ENCODE measurements at places on chromosomes 11 and 22.

GRCh38 chr11:66418168-66418985 is 2.5 kb upstream of the NPAS4 start:
- peak; percentile 93 for DNase-seq

DNA sequence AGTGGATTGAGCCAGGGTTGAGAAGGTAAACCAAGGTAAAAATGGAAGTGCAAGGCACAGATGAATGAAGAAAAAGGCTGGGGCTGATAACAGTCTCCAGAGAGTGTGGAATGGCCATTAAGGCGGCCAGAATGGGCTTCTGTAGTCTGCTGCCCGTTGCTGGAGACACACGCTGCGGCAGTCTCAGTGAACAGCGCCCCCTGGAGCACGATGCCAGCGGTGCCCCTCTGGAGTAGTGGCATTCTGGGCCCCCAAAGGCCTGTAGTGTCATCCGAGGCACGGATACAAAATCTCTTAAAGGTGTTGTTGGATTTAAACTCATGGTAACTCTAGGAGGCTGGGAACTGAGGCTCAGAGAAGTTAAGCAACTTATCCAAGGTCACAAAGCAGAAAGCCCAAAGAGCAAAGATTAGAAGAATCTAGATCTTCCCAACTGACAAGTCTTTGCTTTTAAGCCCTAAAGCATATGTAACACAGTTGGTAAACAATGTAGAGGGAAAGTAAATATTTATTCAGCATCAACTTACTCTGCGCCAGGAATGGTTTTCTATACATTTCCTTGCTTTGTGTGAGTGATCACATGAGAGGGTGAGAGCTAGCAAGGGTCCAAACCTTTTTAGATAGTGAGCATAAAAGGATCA is 18.2 kb downstream of the KCNJ1 start:
- DNase-seq: peak; percentile 69

- peak; percentile 36 for DNase-seq
These were observed at the start of gene MAP6 for GRCh38 chr11:75668451-75669297. Gene MAP6 (minus strand): TSS chr11:75669038. CDS start chr11:75668369, 669 bp downstream.

DNA sequence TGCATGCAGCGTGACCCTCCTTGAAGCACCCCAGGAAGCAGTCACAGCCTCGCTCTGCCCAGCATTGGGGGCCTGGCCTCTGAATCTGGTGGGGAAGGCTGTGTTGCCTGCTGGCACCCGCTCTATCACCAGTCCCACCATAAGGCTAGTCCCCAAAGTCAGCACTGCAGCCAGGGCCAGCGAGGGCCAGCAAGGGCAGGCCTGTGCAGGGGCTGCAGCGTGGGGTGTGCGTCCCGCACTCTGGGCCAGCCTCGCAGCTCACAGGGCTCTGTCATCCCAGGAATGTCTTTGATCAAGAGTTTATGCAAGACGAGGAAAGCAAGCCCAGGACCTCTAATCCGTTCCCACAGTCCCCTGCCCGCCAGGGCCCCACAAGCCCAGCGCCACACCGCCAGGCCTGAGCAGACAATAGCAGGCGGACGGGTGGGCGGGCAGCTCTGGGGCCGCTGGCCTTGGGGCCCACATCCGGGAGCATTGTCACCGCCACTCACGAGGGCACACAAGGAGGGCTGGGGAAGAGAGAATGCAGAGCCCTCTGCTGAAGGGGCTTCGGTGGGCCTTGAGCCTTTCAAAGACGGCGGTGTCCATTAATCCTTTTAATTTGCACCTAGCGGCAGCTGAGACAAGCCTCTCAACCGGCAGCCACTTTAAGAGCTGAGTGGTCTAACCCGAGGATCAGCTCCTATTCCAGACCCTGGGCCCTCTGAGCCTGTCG is 17.1 kb downstream of the LTO1 start:
- DNase-seq: no peak

DNA sequence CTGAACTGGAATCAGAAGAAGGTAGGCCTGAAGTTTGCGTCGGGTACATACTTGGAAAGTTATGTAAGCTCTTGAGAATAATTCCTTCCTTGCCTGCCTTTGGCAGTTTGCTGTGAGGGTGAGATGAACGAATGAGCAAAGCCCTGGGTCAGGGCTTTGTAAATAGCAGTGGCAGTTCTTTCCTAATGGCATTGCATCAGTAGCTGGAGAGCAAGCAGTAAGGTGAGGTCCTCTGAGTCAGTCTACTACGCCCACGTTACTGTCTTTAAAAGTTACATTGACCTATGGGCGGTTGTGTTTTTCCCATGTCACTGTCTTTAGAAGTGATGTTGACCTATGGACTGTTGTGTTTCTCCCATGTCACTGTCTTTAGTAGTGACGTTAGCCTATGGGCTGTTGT is 179.1 kb upstream of the E2F8 start:
- no peak for DNase-seq

- no peak for DNase-seq
These were observed 19.5 kb downstream of the TSKU start for GRCh38 chr11:76802621-76803020.

- DNase-seq: no peak
These were observed 72.9 kb downstream of the DKK3 start for GRCh38 chr11:11935536-11935935.

DNA sequence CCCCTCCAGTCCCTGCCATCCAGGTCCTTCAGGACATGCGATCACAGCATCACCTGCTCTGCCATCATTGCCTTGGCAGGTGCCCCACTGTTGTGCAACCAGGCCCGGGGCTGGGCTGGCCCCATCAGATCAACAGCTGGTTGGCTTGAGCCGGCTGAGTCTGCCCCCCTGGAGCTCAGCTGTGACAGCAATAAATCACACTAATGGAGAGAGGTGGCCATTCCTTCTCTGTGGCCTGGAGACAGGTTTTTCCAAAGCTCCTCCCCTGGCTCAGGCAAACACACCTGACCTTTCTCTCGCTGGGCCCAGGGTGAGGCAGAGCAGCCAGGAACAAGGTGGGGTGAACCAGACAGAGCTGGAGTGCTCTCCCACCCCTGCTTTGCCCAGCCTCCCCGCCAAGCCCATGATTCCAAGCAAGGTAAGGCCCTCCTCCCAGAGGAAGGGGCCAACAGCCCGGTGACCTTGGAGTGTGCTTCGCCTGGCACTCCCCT is 8.9 kb upstream of the FXYD2 start:
- DNase-seq: no peak

- no peak for DNase-seq
These were observed 593.6 kb downstream of the CNTN5 start for GRCh38 chr11:99614352-99614751.

DNA sequence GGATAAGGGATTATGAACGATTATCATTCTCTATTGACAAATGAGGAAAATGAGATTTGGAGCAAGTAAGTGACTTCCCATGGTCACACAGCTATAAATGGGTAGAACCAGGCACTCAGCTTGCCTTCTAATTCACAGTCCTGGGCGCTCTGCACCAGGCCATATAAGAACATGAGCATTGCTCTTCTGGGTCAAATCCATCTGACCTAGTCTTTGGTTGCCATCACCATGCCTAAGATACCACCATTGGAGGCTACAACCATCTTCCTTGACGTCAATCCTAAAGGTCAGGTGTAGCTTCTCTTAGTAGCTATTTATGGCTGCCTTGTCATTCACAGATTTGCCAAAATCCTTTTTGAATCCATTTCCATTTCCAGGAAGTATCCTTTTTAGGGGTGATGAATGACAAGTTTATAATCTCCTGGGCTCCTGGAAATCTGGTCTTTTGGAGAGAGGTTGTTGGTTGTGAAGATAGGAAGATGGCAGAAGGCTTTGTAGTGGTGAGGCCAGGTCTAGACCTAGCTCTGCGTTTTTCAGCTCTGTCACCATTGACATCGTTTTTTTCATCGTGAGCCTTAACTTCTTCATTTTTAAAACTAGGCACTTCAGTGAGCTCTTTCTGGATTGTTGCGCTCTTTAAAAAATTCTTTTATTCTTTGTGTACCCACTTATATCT is 11.1 kb downstream of the ZBTB16 start:
- DNase-seq: no peak

DNA sequence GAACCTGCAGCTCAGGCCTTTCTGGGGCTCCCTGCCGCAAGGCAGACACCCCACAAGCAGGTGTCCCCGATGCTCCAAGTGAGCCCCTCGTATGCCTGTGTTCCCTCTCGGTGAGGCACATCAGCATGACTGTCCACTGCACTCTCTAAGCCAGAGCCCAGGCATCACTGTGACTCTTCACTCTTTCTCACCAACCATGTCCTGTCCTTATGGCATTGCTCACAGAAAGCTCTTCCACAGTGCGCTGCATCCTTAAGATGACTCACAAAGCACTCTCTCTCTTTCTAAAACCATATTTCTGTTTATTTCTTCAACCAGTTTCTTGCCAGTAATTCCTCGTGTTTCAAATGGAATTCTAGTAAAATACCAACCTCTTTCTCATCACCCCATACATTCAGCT is 18.1 kb downstream of the GAB4 start:
- DNase-seq: no peak

GRCh38 chr22:42202669-42203068 is 67.8 kb downstream of the TCF20 start:
- peak; percentile 78 for DNase-seq

DNA sequence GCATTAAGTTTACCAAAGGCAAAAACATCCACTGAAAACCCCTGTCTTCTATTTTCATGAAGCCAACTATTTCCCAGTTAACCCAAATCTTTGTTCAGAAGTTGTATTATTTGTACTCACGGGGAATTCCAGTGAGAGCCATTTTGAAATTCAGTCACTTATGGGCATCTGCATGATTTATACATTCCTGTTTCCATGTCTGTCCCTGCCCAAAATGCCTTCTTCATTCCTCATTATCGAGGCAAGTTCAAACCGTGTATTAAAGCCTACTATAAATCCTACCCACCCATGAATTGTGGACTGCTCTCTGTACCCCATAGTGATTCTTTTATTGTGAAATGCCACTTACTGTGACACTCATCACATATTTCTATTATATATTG is 772.7 kb downstream of the DLG2 start:
- DNase-seq: no peak

DNA sequence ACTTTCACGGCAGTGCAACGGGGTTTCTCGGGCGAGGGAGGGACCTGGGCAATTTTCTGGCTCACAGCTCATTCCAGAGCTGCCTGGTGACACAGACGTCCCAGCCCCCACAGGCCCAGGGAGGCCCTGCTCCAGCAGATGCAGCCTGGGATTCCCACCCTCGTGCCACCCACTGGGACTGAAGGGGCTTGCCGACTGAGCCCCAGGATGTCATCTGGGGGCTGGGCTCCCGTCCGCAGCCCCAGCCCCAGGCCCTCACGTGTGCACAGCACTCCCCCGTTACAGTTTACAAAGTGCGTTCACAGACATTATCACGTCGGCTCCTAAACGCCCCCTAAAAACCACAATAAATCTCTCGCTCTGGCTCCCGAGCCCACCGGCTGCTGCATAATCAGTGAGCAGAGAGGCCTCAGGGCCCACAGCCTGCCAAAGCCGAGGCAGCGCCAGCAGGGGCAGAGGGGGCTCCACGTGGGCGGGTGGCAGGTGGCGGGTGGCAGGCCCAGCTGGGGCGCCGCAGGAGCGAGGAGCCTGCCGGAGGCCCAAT is 76.9 kb upstream of the TCF20 start:
- no peak for DNase-seq

DNA sequence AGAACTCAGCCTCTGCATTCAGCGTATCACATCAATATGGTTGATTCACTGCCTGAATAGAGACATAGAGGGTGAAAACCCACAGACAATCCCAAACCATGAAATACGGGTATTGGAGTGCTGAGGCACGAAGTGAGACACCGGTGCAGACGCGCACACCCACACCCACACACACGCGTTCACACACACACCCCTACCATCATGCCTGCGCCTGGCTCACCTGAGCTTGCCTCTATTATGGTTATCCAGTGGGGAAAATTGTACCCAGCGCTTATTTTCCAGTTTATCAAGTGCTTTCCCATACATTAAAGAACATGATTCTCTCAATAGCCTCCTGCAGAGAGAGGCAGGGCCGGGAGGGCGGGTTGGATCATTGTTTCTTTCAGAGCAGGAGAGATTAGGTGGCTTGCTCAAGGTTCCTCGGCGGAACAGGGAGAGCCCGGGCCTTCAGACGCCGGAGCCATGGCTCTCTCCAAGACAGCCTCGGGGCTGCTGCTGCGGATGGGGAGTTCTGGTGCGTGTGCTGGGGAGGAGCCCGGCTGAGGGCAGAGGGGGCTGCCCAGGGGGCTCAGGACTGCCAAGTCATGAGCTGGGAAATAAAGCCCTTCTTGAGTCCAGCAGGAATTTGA is 78.9 kb upstream of the THY1 start:
- DNase-seq: no peak

DNA sequence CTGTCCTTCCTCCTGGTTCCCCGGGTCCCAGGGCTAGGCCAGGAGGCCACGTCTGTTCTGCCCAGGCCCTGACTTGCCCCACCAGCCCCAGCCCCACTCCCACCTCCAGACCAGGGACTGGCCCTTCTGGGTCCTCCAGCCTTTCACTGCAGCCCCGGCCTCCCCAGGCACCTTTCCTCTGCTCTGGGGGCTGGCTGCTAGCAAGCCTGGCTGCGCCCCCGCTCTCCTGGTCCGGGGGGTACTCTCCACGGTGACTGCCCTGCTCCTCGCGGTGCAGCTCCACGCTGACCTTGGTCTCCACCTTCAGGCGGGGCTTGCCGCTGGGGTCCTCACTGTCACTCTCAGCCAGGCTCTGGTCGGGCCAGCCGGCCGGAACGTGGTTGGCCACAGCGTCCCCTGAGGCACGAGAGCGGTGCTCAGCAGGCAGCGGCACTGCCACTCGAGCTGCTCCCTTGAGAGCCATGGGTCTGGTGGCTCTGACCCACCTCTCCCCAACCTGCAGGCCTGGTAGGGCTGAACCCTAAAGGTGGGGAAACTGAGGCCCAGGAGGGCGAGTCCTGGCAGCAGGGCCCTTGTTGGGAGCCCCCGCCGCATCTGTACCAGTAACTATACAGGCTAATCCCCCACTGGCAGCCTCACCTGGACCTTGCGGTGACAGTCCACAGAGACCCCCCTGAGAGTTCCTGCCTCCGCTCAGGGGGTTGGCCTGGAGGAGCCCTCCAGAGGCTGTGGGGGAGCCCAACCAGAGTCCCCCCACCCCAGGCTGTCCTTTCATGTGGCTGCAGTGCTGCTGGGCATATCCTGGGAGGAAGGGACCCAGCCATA is 29.0 kb downstream of the TRMU start:
- no peak for DNase-seq

GRCh38 chr11:32088117-32088941 is 2.5 kb upstream of the RCN1 start:
- peak; percentile 86 for DNase-seq

DNA sequence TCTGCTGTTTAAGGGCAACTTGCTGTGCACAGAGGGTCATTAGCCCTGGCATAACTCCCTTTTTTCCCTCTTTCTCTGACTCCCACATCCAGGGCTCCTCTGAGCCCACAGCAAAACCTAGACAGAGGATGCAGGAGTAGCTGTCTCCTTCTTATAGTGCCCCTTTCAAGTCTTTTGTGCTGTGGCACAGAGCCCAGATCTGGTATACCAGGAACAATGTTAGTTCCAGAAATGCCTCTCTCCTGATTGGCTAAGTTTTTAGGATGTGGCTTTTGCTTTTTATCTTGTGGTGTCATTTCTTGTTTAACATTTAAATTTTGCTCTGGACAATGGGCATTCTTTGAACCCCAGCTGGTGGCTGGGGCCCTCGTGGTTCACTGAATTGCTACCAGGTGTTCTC is 25.6 kb upstream of the RRM1 start:
- DNase-seq: no peak

Data from NB4 (cell line).